ENCODE measurements at places on chromosomes 11 and 22.
A peak's percentile ranks its signal among the peaks of the same experiment; 100 is the strongest.

DNA sequence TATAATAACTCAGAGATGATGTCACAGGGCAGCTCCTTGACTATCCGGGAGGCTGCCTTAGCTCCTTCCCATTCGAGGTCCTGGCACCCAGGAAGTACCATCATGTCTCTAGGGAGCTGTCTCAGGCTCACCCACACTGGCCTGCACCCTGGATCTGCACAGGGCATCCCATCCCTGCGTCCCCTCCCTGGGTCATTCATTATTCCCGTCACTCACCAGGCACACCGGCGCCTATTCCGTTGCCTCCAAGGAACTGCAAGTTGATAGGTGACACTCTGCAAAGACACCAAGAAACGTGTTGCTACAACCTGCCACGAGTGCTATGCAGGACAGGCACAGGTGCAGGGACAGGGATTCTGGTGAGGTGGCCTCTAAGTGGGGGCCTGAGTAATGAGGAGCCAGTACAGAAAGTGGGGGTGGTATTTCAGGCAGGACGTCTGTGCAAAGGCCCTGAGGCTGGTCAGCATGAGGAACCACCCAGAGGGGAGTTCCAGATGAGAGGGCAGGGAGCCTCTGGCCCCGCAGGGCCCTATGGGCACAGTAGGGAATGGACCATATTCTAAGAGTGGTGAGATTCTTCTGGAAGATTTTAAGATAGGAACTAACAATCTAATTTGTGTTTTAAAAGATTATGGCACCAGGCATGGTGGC lies 71.6 kb upstream of the SHANK2 start:
- no peak for DNase-seq

DNA sequence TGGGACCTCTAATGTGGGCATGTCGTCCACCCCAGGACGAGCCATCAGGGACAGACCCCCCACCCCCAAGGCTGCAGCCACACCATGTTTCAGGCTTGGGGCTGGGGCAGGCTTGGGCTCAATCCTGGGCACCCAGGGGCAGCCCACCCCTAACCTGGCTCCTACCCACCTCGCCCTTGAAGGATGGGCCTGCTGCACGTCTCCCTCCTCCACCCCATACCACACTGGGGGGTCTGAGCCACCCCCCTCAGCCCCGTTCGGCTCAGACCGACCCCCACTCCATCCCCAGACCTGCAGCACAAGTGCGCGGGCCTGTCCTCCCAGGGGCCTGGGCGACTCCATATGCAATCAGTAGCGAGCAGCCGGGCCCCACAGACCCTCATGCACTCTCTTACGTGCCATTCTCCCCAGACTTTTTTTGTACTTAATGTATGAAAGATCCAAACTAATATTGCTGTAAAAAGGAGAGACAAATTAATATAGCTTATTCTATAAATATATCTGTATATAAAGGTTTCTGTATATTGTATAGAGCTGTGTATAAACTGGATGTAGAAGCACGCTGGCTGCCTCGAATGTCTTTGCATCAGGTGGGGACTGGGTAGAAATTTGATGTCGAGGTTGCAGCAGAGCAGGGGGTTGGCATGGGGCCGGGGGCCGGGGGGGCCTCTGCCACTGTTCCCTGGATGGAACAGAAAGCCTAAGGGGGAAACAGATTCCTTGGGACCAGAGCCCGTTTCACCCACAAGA lies 5.8 kb upstream of the MYRF start:
- DNase-seq: no peak

DNA sequence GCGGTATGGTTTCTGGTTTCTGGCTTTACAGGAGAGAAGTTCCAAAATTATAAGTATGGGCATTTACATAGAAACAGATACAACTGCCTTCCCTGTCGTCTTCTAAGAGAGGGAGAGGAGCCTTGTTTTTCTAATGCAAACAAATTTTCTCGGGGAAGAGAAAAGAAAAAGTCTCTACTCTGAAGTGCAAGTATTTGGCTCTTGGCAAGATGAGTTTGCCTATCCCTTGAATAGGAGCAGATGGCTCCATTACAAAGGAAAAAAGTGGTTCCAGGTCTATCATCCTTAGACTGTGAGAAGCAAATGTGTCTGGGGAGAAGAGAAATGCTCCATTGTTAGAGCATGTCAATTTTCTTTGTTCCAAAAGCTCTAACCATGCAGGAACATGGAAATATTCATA lies 455.6 kb downstream of the BUD13 start:
- no peak for DNase-seq

DNA sequence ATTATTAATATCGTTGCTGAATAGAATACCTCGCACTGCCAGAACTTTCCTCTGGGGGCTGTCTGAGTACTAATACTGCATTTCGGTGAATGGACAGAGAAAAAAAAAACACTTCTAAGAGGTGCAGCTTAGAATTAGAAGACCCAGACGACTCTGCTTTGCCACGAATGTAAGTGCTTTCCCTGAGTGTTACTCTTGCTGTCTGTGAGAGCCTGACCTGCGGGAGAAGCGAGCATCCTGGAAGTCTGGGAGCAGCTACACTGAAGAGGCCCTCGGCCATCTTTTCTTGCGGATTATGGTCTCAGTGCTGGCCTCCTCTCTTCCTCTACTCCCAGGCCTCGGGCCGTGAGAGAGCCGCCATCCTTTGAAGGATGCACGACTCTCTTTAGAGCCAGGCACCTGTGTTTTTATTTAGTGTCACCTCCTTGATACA lies 94.9 kb downstream of the SCN3B start:
- DNase-seq: peak; percentile 63

DNA sequence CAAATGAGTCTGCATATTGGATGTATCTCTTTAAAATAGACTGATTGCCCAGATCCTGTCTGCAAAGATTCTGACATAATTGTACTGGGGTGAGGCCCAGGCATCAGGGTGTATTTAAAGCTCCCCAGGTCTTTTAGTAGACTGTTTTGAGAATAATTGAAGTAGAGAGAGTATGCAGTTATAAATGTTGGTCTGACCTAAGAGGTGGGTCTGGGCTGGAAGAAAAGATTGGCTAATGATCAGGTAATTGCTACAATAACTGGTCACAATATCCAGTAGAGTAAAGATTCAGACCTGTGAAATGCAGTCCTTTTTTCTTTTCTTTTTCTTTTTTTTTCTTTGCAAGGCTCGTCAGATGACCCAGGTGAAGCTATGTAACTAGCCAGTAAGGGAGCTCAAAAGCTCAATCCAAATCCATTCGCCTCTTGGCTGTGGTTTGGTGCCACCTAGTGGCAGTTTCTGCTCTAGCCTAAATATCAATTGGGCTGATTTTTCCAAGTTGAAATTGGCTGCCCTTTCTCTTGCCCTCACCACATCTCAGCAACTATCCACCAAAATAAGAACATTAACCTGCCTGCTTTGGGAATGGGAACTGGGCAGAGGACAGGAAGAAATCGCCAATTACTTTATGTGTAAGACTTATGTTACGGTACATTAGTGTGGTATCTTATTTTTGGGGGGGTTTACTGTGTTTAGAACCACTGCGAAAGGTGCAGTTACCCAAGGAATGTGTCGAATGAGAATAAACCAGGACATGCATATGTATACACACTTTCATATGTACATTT lies 45.9 kb downstream of the ZNF143 start:
- peak; percentile 88 for DNase-seq

DNA sequence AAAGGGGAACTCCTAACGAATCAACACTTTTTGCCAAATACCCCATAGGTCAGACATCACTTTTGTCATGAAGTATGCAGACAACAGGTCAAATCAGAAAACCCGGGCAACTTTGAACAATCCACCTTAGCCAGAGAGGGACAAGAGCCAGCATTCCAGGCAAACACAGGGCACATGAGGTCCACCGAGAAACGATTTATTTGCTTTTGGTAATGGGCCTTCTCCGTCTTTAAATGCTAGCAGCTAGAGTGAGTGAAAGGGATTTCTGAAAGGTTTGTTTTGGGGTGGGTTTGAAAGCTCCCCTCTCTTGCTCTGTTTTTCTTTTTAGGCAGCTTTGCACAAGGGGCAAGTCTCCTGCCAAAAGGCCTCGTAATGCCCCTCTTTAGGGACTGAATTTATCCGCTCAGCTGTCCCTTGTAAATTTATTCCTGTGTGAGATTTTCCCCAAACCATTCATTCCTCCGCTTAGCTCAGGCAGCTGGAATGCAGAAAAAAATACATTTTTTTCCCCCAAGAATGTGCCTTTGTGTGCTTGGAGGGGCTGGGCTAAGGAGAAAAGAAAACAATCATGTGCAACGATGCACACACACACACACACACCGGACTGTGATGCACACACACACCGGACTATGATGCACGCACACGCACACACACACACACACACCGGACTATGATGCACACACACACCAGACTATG lies 196.9 kb downstream of the SNX19 start:
- no peak for DNase-seq

DNA sequence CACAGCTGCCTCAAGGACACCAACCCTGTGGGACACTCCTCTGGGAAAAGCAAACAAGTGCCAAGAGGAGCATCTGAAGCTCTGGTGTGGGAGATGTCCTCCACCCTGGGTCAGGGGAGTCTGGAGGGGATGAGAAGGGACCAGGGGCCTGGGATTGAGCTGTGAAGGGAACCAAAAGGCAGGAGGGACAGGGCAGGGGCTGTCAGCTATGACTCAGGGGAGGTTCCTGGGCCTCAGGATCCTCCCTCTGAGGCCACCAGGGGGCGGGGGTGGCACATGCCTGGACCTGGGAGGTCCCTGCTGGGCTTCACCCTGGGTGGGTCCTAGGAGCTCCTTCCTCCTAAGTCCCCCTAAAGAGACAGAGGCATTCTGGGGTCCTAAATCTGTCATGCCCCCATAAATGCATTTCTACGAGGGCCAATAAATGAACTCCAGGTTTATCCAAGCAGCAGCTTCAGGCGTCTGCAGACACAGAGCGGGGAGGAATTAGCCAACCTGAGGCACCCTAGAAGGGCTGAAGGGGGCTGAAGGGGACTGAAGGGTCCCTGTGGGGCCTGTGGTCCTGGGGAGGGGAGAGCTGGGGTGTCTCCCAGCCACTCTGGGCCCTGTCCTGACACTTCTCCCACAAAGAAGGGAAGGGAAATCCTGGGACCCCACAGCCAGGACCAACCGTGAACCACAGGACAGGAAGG lies 31.9 kb upstream of the IGLL5 start:
- DNase-seq: peak; percentile 58

- DNase-seq: no peak
Observed at GRCh38 chr11:74672956-74673692, 58.1 kb downstream of the CHRDL2 start.

- peak; percentile 80 for DNase-seq
Observed at GRCh38 chr11:121418625-121419114, 33.4 kb upstream of the SORL1 start.
